ENCODE measurements at places on chromosomes 2 and 18. TPM values are rescaled to one million over a fixed set of nuclear protein-coding genes. Genes with fewer than 3 reads are reported as not detected.

The ERBB4 gene
- total RNA-seq, result not detected

The RTP5 gene
- not detected for total RNA-seq

The ASIC4 gene
- not detected for total RNA-seq

The RTKN gene
- 29.6 TPM for total RNA-seq

The SLC5A7 gene
- not detected for total RNA-seq

The IL1RL1 gene
- total RNA-seq, result 0.67 TPM

The UGGT1 gene
- total RNA-seq, result 21.7 TPM

The POLR1A gene
- 24.3 TPM for total RNA-seq

The UGT1A5 gene
- total RNA-seq, result not detected

The TMEM163 gene
- total RNA-seq, result 0.11 TPM

The NFU1 gene
- 50.5 TPM for total RNA-seq

The ANKRD39 gene
- total RNA-seq, result 20.6 TPM

The PRKAG3 gene
- not detected for total RNA-seq

The FKBP7 gene
- 13.5 TPM for total RNA-seq

The RIF1 gene
- total RNA-seq, result 20.7 TPM

The ACKR3 gene
- 20.2 TPM for total RNA-seq

The FASTKD1 gene
- total RNA-seq, result 24.9 TPM

The SNRNP27 gene
- 54.2 TPM for total RNA-seq

The DCC gene
- total RNA-seq, result not detected

The SLC9A4 gene
- total RNA-seq, result not detected
